T-helper 2 cell treated with Interferon-gamma antibody and Interleukin-4, amounts not matched to agents 5 μg/mL and 100 μg/mL, for 36 hours (primary cell): ENCODE measurements at places on chromosomes 16 and 17.

DNA sequence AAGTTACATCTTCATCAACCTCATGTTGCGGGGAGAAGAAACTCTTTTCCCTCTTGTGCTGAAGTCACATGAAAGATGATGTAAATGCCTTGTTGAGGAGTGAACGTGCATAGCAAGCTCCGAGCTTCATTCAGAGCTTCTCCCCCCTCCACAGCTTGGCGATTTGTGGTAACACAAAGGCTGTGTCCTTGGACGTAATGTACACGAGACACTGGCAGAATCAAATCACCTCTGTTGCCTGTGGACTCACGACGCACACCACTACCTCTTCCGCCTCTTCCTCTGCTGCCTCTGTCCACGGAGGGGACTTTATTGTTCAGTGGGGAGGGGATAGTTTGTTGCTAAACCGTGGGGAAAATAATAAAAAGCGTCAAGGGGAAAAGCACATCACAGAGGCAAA is 54.9 kb upstream of the CHMP6 start:
- DNase-seq = no peak

GRCh38 chr17:72578817-72579470 is 458.1 kb downstream of the SOX9 start:
- no peak for DNase-seq

DNA sequence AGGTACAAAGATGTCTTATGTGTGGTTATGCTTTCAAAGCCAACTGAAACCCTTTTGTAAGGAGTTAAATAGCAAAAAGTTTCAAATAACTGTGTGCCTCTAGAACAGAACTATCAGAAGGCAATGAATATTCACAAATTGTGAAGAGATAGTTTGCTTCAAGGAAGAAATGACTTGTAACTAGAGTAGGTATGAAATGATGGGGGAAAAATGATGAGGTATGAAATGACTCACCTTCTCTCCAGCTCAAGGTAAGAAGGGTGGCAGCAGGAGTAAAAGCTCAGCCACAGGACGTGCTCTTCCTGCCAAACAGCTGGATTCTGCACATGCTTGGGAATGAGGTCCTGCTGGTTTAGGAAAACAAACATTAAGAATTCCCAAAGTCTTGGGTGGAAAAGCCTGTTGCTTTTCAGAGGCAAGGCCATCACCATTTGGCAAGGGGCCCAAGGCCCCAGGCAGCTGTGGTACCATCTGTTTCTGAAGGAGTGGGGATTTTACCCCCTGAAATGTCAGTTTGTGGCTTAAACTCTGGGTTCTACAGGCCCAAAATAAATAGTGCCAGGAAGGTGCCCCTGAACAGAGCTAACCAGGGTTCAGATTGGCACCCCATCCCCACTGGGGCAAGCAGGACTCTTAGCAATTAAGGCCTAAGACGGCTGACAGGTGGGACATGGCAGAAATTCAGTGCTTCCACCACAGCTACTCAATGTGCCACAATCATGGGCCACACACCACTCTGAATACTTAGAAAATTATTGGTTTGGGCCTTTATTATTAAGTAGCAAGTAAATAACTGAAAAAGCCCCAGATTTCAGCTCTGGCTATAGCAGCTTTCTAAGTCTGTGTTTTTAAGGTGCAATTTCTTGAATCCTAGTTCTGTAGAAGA is 13.3 kb downstream of the HERPUD1 start:
- no peak for DNase-seq

DNA sequence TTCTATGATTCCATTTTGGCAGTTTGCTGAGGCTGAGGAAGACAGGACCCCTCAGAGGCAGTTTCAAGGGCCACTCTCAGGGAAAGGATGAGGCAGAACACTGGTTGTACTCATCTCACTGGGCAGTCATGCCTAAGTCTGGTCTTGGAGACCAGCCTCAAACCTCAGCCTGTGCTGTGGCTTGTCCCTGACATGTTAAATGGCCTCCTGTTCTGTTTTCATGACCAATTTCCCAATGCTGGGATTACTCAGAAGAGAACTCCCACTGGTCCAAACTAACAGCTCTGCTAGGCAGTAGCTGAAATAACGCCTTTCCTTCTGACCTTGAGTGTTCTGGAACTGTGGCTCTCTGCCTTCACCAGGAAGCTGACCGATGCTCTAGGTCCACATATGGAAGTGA is 8.4 kb upstream of the SPDYE4 start:
- DNase-seq = no peak

- DNase-seq = no peak
Measured at GRCh38 chr17:33749171-33749570, 456.1 kb upstream of the ASIC2 start.

DNA sequence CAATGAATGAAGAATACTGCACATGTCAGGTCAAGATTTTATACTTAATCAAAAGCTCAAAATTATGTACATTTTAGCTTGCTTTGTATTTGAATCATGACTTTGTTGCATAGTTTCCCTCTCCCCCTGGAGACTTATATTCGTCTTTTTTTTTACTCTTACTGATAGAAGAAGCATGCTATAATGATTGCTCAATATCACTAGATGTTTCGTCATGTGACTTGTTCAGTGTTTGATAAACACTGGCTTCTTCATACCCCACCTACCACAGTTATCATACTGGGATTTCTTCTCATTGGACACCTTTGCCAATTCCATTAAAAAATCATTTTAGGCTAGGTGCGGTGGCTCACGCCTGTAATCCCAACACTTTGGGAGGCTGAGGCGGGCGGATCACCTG is 148.7 kb downstream of the FTO start:
- no peak for DNase-seq

GRCh38 chr16:49022351-49022963 is 259.2 kb downstream of the CBLN1 start:
- no peak for DNase-seq

- DNase-seq = no peak
Measured at GRCh38 chr16:52964290-52964689, 88.4 kb downstream of the CHD9NB start.

GRCh38 chr16:715477-716199 is 720 bp downstream of the METRN start:
- peak; percentile 40 for DNase-seq

- DNase-seq = no peak
Measured at GRCh38 chr17:30573603-30574175, 96.5 kb downstream of the GOSR1 start.

GRCh38 chr16:4911970-4912386 is 25.0 kb downstream of the PPL start:
- no peak for DNase-seq

GRCh38 chr17:348692-349425 is 3.7 kb downstream of the RPH3AL start:
- DNase-seq = no peak

- no peak for DNase-seq
Measured at GRCh38 chr16:86616906-86617305, 38.6 kb downstream of the FOXL1 start.

DNA sequence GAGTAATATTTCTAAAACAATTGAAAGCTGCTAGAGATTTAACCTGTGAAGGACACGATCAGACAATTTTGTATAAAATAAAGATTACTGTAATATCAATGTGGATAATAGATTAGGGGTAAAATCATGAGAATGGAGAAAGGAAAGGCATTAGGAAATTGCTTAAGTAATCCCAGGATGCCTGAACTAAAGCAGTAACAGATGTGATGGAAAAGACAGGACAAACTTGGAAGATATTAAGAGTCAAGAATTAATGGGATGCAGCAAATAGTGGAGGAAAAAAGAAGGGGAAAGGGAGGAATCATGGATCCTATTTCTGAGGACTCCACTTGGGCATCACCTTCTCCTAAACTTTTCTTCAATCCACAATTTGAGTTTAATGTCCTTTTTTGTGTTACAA is 437.1 kb upstream of the PMFBP1 start:
- no peak for DNase-seq

- DNase-seq = no peak
Measured at GRCh38 chr17:34525651-34526050, 53.7 kb upstream of the TMEM132E start.

DNA sequence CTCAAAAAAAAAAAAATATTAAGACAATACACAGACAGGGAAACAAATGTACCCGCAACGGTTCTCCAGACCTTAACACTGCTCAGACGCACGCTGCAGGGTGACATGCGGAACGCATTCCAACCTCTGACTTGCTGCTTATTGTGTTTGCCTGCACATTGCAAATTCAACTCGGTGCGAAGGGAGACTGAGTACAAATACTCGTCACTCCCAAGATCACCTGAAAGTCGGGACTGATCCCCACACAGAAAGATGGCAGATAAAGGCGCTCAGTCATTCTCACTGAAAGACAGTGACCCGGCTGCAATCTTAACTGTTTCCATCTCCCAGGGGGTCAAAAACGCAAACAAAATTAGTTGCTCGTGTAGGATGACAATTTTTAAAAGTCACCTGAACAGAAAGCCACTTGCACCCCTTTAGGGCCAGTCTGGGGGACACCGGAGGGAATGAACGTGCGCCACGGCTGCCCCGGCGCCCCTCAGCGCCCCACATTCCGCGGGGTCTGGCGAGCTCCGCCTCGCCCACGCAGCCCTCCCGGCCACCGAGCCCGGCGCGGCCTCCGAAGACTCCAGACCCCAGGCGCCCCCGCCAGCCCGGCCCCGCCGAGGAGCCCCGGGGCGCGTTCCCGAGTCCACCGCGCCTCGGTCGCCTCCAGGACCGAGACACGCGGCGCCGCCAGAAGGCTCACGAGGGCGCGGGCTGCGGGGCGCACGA is 589 bp downstream of the CLCN7 start:
- no peak for DNase-seq

DNA sequence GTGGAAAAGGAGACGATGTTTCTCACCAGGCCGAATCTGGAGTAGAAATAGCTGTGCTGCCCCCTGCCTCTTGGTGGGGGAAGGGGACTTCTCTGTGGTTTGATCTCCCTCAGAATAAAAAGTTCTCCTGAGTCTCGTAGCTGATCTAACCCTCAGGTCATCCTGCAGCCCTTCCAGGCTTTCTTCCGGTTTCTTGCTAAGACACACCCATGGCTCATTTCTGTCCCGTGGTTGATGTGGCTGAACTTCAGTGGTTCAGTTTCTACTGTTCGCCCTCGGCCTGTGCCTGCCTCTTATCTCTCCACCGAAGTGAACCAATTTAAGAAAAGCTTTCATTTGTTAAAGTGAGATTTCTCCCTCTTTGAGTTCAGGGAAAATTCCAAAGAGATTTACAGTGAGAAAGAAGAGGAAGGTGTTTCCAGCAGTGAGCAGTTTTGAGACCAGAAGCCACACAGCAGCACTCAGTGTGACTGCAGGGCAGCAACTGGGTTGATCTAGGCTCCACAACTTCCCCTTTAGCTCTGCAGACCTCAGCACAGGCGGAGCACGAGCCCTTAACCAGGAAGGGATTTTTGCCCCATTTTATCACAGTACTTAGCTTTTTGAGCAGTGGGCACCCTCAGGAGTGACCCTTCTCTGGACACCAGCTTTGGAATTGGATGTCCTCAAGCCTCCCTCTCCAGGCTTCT is 34.9 kb upstream of the CACNG5 start:
- DNase-seq = no peak

- no peak for DNase-seq
Measured at GRCh38 chr17:1592751-1593629, 30.4 kb upstream of the PITPNA start.

- no peak for DNase-seq
Measured at GRCh38 chr17:49630113-49630900, 47.6 kb downstream of the SPOP start.

DNA sequence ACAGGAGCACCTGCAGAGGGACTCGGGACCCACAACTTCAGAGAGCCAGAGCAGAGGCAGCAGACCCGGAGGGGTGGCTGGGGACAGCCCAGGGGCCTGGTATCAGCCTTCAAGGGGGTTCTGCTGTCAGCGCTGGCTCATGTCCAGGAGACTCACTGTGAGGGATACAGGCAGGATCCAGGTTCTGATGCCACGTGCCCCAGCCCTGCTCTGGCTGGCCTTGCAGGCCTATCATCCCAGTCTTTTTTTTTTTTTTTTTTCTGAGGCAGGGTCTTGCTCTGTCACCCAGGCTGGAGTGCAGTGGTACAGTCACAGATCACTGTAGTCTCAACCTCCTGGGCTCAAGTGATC is 9.0 kb upstream of the MTSS2 start:
- no peak for DNase-seq

- no peak for DNase-seq
Measured at GRCh38 chr16:87762620-87763019, 3.2 kb downstream of the KLHDC4 start.

- DNase-seq = no peak
Measured at GRCh38 chr16:66229651-66230050, 136.8 kb upstream of the CDH5 start.

GRCh38 chr16:31440516-31441184 is 1.9 kb downstream of the ZNF843 start:
- no peak for DNase-seq

DNA sequence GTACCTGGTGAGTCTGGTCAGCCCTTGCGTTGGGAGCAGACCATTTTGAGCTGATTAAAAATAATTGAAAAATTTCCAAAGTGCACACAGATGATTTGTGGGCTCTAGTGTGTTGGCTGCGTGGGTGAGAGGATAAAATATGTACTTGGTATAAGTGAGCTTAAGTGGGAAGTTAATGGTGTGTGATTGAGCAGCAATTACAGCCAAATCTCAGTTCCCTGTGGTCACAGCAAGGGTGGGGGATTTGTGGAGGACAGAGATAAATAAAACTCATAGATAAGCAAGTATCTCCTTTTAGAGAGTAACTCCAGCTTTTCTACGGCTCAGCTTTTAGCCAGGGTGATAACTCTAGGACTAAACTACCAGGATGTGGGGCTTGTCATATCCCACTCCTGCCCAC is 390.4 kb downstream of the UTP18 start:
- no peak for DNase-seq

- DNase-seq = no peak
Measured at GRCh38 chr17:59641799-59642484, 22.2 kb downstream of the CLTC start.

GRCh38 chr17:74971842-74972106 is 785 bp downstream of the HID1 start:
- no peak for DNase-seq

- no peak for DNase-seq
Measured at GRCh38 chr17:41018541-41018940, 8.5 kb downstream of the KRTAP1-5 start.

DNA sequence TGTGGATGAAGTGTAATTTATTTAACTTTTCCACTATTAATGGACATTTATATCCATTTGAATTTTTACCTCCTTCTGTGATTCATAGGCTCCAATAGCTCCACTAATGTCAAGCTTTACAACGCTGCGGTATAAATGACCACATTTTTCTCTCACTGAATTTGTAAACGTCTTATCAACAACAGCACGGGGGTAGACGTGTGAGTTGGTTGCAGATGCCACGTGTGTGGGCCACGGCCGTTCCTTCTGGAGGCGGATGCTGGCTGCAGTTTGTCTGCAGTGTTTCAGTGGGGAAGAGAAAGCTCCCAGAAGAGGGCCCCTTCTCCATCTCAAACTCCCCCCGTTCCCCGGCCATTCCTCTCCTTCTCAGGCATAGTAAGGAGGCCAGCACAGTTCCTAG is 68.2 kb upstream of the XYLT1 start:
- DNase-seq = no peak

GRCh38 chr16:391885-392335 is 5.1 kb upstream of the NME4 start:
- DNase-seq = peak; percentile 44

- peak; percentile 38 for DNase-seq
Measured at GRCh38 chr16:84144209-84144858, 643 bp downstream of the HSDL1 start.

- no peak for DNase-seq
Measured at GRCh38 chr17:76371656-76372628, 12.5 kb upstream of the SPHK1 start.

- no peak for DNase-seq
Measured at GRCh38 chr17:48725288-48726064, 2.5 kb downstream of the PRAC2 start.

GRCh38 chr16:75267631-75268264 is 16.3 kb upstream of the BCAR1 start:
- no peak for DNase-seq

GRCh38 chr17:64264891-64265290 is 1.8 kb upstream of the TEX2 start:
- DNase-seq = no peak
